ENCODE measurements at places on chromosomes 5 and 9. TPM values are rescaled to one million over a fixed set of nuclear protein-coding genes. Genes with fewer than 3 reads are reported as not detected.

- no peak for DNase-seq
Measured at GRCh38 chr9:34884747-34885189, 73.3 kb upstream of the PHF24 start.

DNA sequence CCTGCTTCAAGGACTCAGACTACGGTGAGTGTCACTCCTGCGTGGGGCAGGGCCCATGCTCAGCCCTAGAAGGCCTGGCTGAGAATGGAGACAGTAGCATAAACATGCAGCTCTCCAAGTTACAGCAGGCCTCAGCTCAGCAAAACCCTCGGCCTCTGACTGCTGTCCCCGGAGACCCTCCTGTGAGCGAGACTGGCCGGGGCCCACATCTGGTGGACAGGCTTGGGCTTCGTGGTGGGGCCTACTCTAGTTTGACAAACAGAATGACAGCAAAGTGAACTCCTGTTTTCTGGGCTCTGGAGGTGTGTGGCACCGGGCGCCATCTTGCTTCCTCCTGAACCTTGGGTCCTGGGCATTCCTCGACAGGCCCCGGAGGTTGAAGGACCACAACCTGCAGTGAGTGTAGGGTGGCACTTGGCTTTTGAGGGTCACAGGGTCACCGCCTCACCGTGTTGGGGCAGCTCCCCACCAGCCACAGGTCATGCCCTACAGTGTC, 97.5 kb downstream of the PHF2 start:
- DNase-seq, result no peak

Gene GABRA1
- not detected for polyA plus RNA-seq

GRCh38 chr5:66742083-66742895, 146.1 kb downstream of the MAST4 start:
- DNase-seq, result no peak

- DNase-seq, result no peak
Measured at GRCh38 chr5:109739741-109740728, 50.3 kb downstream of the MAN2A1 start.

Gene LCN1
- not detected for polyA plus RNA-seq

Gene GALNT10
- polyA plus RNA-seq, result 16.7 TPM

- DNase-seq, result no peak
Measured at GRCh38 chr5:143231973-143232812, 171.3 kb downstream of the NR3C1 start.

GRCh38 chr9:88531920-88532698, 2.9 kb upstream of the NXNL2 start:
- no peak for DNase-seq

Gene MSX2
- polyA plus RNA-seq, result 0.66 TPM

- DNase-seq, result no peak
Measured at GRCh38 chr5:15834596-15835245, 334.7 kb downstream of the FBXL7 start.

DNA sequence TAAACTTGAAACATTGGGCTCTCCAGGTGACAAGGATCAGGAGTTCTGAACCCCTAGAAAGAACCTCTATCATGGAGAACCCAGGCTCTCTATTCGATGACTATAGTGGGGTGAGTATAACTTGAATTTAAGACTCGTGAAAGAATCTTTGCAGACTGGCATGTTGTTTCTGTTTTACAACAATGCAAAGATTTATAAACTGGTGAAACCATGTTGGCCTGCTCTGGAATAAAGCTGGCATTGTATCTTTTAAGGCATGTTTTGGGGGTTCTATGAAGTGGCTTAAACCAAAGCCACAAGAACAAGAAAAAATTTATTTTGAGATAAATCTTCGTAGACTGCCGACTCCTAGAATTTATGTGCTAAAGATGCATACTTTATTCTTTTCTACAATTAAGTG, 9.8 kb upstream of the GDNF start:
- DNase-seq, result no peak

DNA sequence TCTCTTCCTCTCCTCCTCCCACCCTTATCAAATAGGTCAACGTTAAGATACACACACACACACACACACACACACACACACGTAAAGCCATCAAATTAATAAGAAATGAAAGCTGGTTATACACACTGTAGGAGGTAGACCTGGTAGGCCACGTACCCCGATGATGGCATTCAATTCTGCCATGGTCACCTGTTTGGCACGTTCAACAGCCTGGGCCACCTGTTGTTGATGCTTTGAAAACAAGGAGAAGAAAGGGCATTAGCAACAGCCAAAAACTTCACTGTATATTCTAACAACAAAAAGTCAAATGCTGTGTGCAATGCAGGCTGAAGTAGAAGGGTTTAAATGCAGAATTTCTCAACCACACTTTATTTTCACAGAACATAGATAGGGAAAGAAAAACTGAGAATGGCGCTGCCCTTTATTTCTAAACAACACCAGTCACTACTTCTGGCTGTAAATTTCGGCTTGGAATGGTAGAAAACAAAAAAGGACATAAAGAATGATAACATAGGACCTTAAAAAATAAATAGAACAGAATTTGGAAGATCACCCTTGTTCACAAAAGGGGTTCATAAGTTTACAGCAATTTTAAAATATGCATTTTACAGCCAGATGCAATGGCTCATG, 37.2 kb downstream of the TLE1 start:
- no peak for DNase-seq

GRCh38 chr5:39465843-39466242, 41.1 kb upstream of the DAB2 start:
- no peak for DNase-seq

Gene EPB41L4B
- polyA plus RNA-seq, result 10.7 TPM

DNA sequence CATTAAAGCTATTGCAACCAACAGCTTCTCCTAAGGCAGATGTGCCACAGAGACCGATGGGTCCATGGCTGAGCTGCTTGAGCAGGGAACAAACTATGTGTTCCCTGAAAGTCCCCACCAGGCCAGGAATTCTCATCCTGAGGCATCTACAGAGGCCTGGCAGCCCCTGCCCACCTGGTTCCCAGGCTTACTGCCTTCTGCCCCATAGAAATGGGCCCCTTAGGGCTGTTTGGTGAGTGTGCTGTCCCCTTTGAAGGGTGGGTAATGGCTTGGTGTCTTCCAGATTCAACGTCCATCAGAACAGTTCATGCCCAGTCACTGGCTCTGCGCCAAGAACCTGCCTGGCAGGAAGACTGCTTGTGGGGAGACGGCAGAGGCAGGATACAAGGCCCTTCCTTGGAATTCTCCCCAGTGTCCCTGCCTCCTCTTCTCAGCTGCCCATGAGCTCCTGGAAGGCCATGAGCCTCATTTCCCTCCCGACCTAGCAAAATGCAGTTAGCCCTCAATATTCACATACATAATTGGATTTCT, 3.8 kb upstream of the COL27A1 start:
- DNase-seq, result no peak

Gene SIGMAR1
- 47.3 TPM for polyA plus RNA-seq

DNA sequence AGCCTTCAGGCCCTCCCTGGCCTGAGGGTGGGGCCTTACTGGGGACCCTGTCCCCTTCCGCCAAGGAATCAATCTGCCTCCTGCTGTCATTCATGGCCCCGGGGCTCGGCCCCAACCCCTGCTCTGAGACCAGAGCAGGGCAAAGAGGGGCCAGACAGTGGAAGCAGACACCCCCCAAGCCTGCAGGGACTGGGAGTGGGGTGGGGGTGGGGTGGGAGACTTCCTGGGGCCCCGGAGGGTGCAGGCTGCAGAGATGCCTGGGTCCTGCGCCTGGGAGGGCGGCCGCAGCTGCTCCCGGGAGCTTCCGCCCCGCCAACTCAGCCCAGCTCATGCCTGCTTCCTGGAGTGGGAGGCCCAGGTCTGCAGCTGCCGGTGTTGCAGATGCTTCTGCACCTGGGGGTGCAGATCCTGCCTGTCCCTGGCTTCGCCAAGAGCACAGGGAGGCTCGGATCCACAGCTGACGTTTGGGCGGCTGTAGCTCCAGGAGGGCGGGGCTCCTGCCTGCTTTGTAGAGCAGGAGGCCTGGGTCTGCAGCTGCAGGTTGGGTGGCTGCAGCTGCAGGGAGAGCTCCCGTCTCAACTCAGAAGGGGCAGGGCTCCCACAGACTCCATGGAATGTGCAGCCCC, 6.2 kb downstream of the KIF4B start:
- DNase-seq, result no peak

DNA sequence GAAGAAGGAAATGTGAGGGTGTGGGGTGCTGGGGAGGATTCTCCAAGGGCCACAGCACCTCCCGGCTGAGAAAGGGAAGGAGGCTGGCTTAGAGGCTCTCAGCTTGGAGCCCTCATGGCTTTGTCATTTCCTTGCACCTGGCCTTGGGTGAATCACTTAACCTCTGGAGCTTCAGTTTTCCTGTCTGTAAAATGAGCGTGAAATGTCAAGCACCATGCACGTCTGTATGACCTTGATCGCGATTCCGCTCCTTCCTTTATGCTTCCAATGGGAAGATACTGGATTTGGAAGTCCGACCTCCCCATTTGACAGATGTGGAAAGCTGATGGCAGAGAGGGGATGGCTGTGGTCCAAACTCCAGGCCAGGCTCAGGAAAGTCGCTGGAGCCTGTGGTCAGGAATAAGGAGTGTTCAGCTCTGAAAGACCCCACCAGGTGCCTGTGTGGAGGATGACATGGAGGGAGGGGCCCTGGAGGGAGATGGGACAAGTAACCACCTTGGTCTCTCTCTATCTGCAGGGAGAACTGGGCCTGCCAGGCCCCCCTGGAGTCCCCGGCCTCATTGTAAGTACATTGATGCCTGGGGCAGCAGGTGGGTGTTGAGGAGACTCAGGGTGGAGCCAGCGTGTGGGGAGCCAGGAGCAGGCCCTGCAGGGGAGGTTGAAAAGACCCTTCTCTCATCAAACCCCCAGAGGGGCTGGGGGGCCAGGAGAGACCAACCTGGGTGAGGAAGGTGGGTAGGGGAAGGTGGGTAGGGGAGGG, 66.5 kb downstream of the COL27A1 start:
- DNase-seq, result no peak

DNA sequence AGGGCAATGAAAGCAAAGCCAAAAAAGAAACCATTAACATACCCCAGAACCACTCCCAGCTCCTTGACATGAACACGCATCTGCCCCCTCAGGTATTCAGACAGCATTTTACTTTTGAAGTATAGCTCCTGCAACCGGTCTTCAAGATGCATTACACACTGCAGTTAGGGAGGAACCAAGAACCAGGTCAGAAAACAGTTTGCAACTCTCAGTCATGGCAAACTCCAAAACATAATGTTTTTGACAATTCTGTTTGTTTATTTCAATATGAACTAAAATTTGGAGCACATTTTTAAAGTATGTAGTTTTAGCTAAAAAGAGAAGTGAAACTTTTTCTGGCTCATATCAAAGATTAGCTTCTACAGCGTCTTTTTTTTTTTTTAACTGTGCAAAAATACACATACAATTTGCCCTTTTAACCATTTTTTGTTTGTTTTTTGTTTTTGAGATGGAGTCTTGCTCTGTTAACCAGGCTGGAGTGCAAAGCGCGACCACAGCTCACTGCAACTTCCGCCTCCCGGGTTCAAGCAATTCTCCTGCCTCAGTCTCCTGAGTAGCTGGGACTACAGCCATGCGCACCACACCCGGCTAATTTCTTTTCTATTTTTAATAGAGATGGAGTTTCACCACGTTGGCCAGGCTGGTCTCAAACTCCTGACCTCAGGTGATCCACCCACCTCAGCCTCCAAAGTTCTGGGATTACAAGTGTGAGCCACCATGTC, 12.2 kb upstream of the RAPGEF6 start:
- DNase-seq, result no peak

Gene CCL27
- 0.51 TPM for polyA plus RNA-seq

DNA sequence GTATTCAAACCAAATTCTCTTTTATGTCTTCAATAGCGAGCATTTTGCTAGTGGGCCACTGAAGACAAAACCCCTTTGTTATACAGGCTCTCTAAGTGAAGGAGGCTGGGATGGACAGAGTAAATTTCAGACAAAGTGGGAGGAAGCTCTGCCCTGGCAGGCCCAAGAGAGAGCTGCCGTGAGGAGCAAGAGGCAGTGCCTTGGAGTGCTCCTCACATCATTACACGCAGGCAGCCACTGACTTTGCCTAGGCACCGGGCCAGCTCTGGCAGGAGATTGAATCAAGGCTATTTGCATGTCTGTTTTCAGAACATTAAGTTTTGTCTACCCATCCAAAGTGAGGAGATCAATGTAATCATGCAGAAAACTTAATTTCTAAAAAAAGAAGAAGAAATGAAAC, 167.7 kb downstream of the CCDC192 start:
- no peak for DNase-seq

DNA sequence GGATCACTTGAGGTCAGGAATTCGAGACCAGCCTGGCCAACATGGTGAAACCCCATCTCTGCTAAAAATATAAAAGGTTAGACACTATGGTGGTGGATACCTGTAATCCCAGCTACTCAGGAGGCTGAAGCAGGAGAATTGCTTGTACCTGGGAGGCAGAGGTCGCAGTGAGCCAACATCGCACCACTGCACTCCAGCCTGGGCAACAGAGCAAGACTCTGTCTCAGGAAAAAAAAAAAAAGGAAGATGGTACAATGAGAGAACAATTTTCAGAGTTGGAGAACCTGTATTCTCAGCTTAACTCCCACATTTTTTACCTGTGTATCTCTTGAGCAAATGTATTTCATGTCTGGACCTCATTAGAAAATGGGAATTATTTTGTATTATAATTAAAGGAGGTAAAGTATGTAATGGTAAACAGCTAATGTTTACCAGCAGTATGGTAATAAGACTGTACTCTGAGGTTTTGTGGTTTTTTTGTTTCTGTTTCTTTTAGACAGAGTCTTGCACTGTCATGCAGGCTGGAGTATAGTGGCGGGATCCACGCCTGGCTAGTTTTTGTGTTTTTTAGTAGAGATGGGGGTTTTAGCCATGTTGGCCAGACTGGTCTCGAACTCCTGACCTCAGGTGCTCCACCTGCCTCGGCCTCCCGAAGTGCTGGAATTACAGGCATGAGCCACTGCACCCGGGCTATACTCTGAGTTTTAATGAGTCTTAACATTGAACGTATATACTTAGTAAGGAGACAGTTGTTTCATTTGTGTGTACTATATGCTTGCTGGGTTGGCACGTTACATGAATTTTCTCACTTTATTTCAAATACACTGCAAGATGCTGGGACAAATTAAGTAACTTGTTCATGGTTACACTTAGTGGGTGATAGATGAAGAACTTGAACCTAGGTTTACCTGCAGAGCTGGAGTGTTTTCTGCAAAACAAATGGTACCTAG, 16.2 kb downstream of the UHRF2 start:
- no peak for DNase-seq

Gene ATP10B
- 0.35 TPM for polyA plus RNA-seq

DNA sequence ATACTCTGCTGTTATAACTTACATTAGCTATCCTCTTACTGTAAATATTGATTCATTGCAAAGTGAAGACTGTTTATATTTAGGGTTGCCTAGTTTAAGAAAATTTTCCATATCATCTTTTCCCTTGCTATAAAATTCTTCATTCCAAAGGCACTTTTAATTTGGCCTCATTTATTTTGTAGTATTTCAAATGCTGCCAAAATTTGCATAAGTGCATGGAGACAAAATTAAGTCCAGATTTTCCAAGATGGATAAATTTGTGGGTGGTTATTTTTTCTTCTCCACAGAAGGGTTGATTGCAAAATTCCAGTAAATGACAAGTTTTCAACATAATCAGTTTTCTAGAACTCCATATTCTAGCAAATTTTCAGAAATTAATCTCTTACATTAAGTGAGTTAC, 141.5 kb upstream of the MTAP start:
- no peak for DNase-seq

GRCh38 chr9:127848756-127849504, 5.5 kb downstream of the ENG start:
- no peak for DNase-seq

Gene SLC46A2
- polyA plus RNA-seq, result 0.10 TPM

- no peak for DNase-seq
Measured at GRCh38 chr5:38382898-38383297, 124.5 kb downstream of the EGFLAM start.

Gene FAM200C
- polyA plus RNA-seq, result 10.9 TPM
